ENCODE measurements at places on chromosomes 2 and 18.

GRCh38 chr18:10437837-10438236 lies 16.6 kb upstream of the APCDD1 start:
- DNase-seq: no peak

- no peak for DNase-seq
These were observed 219.6 kb downstream of the MBD2 start for GRCh38 chr18:54004828-54005227.

DNA sequence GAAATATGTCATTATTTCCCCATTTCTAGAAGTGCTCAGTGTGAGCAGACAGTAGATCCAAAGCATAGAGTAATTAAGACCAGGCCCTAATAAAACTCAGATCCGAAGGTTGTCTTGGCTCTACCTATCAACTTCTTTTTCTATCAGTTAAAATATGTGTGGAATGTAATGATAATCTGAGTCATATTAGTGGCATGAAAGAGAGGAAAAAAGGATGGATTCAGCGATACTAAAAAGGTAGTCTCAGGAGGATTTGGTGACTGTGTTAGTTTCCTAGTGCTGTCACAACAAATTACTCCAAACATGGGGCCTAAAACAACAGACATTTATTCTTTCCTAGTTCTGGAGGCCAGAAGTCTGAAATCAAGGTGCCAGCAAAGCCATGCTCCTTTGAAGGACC lies 103.7 kb upstream of the NABP1 start:
- DNase-seq: no peak

- DNase-seq: no peak
These were observed 21.6 kb downstream of the BMP10 start for GRCh38 chr2:68849579-68850030.

DNA sequence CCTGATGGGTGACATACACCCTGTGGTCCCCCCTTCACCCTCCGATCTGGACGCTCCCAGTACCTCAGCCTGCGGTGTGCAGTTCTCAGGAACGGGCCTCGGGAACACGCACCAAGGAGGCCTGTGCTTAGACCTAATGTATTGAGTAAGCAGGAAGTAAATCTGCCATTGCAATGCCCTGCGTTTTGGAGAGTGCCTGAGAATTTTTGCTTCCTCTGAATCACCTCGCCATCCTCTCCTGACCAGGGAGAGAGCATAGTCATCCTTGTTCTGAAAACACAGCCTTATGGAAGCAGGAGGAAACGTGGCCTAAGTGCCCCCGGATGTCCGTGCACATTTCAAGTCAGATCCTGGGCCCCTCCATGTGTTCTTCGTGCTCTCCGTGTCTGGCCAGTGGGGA lies 272.2 kb downstream of the NDUFA10 start:
- no peak for DNase-seq

- no peak for DNase-seq
These were observed 395.0 kb upstream of the NRP2 start for GRCh38 chr2:205287316-205287715.

DNA sequence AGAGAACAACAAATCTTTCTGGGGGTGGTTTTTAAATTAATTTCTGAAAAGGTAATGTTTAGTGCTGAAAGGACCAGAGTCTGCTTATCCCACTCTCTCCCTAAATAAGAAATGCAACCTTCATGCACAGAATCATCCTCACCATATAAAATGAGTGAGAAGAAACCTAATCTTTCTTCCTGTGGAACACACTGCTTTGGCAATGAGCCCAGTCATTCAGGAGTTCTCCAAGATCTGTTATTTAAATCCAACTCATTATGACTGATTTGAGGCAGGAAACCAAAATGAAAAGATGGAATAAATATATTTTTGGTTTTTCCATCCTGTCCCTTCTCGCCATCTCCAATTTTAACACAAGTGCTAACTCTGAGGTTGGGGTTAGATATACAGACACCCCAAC lies 228.3 kb downstream of the SRBD1 start:
- no peak for DNase-seq

DNA sequence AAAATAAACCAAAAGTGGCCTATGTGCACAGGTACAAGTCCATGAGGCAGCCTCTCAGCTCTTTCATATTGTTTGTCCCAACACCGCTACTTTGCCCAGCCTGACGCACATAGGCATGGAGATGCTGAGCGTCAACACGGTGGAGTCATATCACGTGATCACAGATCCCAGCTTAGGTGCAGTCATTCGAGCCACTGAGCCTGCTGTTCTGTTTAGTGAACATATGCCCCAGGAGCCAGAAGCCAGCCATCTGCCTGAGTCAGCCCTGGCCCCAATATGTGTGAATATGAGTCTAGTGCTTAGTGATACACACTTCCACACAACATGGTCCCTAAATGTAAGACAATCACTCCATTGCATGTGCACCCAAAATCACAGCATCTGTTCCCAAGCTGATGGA lies 88.2 kb upstream of the LCLAT1 start:
- no peak for DNase-seq

DNA sequence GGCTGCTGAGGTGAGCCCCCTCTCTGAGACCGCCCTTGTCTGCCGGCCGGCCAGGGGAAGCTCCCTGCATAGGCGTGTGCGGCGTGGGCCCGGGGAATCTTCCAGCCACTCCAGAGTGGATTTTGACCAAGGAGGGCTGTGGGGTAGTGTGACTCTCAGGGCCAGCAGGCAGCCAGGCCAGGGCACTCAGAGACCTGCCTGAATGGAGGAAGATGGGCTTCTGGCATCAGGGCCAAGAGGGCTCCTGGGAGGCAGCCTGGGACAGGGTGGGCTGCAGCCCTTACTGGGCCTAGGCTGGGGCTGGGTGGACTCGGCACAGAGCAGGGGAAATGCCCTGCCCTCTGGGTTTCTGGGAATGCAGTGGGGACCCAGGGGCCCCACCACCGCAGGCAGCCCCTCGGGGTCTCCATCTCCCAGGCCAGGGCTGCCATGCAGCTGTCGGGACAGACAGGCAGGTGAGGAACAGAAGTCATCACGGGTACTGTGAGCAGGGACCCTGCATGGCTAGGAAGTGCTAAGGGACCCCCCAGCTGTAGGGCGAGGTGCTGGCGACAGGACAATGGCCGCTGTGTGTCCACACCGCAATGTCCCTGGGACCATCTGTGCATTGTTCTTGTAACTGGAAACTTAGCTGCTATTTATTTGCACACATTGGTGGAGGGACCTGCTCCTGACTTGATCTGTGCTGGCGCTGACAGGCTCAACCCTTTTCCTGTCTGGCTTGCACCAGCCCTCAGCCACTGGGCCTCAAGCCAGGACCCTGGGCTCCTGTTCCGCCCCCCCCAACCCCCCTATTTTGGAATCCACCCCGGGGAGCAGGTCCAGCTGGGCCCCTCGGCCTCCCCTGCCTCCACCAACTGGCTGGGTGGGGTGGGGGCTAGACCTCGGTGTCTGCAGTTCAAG lies 4.1 kb downstream of the PDCD1 start:
- no peak for DNase-seq

GRCh38 chr2:8520791-8521344 lies 161.0 kb upstream of the ID2 start:
- no peak for DNase-seq

- DNase-seq: no peak
These were observed 18.5 kb downstream of the LDLRAD4 start for GRCh38 chr18:13237073-13237472.

GRCh38 chr2:58429014-58429875 lies 188.1 kb upstream of the FANCL start:
- DNase-seq: no peak

- DNase-seq: no peak
These were observed 82.3 kb upstream of the XPO1 start for GRCh38 chr2:61620244-61621159.

DNA sequence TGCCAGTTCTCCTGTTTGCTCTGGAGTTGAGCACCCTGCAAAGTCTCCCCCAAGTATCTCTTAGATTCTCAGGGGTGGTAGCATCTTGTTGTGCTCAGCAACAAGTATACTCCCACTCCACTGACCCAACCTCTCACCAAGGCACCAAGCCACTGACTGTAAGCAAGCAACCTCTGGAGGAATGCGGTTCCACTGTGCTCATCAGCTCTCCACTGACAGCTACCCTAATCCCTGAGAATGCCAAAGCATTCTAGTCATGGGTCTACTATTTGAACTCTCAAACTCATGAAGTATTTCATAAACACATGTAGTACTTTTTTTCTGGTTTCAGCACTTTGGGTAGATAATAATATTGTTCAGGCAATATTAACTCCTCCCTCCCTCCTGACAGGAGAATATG lies 170.0 kb downstream of the EPHA4 start:
- DNase-seq: no peak

DNA sequence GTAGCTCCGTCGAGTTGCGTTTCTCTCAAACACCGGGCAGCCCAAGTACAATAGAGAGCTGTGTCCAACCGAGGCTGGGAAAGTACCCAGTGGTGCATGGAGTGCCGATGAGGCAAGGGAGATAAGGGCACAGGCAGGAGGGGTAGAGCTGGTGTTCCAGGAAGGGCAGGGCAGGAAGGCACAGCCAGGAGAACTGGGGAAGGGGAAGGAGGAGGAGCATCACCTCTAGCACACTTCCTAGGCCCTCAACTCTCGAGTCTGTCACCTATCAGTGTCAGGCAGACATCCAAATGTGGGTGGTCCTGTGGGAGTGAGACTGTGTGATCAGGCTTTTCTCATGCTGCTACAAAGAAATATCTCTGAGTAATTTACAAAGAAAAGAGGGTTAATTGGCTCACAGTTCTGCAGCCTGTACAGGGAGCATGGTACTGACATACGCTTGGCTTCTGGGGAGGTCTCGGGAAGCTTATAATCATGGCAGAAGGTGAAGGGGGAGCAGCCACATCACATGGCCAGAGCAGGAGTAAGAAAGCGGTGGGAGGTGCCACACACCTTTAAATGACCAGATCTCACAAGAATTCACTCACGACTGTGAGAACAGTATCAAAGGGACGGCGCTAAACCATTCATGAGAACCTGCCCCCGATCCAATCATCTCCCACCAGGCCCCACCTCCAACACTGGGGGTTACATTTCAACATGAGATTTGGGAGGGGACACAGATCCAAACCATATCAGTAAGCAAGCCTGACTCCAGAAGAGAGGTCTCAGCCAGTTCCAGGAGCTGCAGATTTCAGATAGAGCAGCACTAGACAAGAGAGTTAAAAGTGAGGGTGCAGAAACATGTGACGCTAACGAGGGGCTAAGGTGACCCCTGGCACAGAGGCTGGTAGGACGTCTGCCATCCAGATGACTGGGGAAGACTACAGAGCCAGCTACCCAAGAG lies 75.7 kb downstream of the MBOAT2 start:
- DNase-seq: no peak

GRCh38 chr18:60163622-60164021 lies 209.0 kb downstream of the MC4R start:
- DNase-seq: no peak

GRCh38 chr2:219714681-219715400 lies 87.4 kb downstream of the SLC4A3 start:
- DNase-seq: no peak

GRCh38 chr2:175439416-175439815 lies 257.9 kb upstream of the ATP5MC3 start:
- DNase-seq: no peak

- DNase-seq: no peak
These were observed 40.1 kb downstream of the ZFP36L2 start for GRCh38 chr2:43186321-43186678.

DNA sequence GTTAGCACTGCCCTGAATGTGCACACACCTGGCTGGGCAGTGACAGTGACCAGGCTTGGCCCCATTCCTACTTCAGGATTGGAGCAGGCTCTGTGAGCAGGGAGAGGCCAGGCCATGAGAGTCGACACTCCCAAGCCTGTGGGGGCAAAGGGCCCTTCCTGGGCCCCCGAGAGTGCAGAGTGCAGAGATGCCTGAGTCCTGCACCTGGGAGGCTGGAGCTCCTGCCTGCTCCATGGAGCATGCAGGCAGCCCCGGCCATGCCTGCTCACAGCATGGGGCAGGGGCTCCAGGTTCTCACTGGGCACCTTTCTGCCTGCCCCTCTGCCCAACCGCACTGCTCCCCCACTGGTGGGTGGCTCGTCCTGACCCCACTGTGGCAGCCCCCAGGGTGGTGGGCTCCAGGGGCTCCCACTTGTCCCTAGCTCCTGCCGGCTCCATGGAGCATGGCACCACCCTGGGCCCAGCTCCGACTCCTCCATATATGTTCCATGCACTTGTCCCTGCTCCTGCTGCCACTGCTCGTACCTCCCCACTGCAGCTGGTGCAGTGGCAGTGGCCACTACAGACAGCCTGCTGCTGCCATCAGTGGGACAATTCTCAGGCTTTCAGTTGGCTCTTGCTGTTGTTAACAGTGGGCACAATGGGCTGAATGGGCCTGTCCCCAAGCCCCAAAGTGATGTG lies 282.0 kb downstream of the RPRM start:
- DNase-seq: no peak

- no peak for DNase-seq
These were observed 93.3 kb downstream of the HRH4 start for GRCh38 chr18:24553571-24554285.

GRCh38 chr2:42138163-42139015 lies 30.8 kb upstream of the EML4 start:
- no peak for DNase-seq

- DNase-seq: no peak
These were observed 29.5 kb downstream of the INPP4A start for GRCh38 chr2:98473995-98474780.

DNA sequence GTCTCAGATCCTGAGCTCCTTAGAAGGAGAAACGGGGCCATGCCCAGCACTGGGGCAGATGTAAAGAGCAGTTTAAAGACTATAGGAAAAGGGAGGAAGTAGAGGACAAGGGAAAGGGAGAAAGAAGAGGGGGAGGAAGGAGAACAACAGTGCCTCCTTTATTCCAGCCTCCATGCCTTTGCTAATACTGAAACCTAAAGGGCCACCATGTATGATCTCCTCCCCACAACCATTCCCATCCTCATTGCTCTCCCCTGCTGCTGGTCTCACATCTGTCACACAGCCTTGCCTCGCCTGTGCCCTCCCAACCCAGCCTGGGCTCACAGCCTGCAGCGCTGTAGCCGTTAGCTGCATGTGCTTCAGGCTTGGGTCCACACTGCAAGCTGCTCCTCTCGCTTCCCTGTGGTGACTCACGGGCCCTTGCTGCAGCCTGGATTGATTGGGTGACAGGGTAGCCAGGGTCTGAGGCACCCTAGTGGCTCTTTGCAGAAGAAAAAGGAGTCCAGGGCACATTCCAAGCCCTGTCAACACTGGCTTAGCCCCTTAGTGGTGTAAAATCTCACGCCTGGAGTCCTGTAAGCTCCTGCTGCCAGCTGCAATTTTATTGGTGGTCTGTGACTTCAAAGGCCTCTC lies 281.9 kb downstream of the SRBD1 start:
- no peak for DNase-seq

DNA sequence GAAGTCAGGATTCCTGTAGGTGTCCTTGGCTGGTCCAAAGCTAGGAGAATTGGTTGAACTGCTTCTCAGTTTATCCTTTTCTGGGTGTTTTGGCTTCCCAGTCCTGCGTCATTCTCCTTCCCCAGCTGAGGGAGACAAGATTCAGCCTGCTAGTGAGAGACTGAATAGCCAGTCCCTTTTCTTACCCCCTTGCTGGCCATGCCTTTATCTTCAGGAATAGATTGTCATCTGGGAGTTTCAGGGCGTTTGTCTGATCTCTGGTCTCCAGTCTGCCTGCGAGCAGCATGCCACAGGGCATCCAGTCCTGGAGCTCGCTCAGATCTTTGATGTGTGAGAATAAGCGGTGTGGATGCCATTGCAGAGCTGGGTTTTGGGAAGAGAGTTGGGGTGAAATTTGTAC lies 5.8 kb downstream of the MYO1B start:
- no peak for DNase-seq

All from activated gamma-delta T cell treated with Interleukin-2 at 50 U/mL for 16 hours (primary cell).